ENCODE measurements at places on chromosomes 4 and X.

- DNase-seq = no peak
Measured at GRCh38 chr4:2340272-2341061, 78.0 kb downstream of the ZFYVE28 start.

DNA sequence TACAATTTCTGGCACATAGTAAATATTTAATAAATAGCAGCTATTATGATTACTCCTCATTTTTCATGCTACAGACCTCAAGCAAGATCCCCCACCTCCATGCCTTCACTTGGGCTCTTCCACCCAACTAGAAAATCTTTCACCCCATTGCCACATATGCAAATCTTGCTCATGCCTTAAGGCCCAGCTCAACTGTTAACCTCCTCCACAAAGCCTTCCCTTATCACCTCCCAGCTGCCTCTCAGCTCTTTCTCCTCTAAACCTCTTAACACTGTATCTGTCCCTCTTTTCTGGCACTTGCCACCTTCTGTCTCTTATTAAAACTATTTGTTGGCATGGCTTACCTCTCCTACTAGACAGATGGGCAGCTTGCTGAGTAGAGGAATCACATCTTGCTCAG is 51.5 kb downstream of the PJA1 start:
- no peak for DNase-seq

- DNase-seq = no peak
Measured at GRCh38 chr4:10832806-10833628, 148.4 kb upstream of the CLNK start.

- no peak for DNase-seq
Measured at GRCh38 chrX:27915617-27916016, 65.6 kb downstream of the DCAF8L1 start.

GRCh38 chr4:101282076-101282844 is 65.1 kb downstream of the PPP3CA start:
- no peak for DNase-seq
